HuH-7.5 (cell line): ENCODE measurements at places on chromosomes 1 and 21.

GRCh38 chr1:37020653-37021277 is 13.6 kb downstream of the GRIK3 start:
- DNase-seq = no peak

DNA sequence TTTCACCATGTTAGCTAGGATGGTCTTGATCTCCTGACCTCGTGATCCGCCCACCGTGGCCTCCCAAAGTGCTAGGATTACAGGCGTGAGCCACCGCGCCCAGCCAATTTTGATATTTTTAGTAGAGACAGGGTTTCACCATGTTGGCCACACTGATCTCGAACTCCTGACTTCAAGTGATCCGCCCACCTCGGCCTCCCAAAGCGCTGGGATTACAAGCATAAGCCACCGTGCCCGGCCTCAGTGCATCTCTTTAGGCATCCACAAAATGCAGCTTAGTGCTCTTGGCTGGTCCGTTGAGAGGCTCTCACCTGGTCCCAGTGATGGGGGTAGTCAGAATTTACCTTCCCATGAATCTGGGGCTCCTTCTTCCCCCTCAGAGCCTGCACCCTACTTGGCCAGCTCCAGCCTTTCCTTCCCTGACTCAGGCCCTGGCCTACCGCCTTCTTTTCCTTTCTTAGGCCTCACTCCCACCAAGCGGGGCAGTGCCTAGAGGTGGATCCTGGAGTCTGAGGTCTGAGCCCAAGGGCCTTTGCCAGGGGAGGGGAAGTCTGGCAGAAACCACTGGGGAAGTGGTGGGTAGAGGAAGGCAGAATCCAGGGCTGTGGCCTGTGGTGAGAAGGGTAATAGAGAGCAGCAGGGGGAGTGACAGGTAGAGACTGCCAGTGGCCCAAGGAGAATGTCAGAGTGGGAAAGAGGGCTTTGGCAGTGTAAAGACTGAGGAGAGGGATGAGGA is 3.7 kb downstream of the LENEP start:
- DNase-seq = no peak

DNA sequence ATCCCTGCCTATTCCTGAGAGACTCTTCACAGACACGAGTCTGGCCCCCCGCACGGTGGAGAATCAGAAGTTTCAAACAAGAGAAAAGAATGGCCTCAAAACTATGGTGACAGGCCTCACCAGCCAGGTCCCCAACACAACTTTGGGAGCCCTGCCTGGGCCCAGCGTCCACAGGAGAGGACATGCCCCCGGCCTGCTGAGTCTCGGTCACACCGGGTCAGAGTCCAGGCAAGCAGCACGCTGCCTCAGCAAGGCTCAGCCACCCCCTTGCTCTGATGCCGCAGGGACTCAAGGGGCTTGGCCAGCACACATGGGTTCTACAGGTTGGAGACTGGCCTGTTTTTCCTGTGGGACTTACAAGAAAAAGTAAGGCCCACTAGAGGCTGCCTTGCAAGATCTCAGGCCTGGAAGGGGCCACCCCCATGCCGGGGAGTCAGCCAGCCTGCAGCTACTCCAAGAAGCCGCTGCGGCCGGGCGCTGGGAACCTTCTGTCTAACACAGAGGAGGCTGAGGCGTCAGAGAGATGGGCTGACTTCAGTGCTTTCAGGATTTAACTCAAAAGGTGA is 116.8 kb downstream of the NPHP4 start:
- no peak for DNase-seq

DNA sequence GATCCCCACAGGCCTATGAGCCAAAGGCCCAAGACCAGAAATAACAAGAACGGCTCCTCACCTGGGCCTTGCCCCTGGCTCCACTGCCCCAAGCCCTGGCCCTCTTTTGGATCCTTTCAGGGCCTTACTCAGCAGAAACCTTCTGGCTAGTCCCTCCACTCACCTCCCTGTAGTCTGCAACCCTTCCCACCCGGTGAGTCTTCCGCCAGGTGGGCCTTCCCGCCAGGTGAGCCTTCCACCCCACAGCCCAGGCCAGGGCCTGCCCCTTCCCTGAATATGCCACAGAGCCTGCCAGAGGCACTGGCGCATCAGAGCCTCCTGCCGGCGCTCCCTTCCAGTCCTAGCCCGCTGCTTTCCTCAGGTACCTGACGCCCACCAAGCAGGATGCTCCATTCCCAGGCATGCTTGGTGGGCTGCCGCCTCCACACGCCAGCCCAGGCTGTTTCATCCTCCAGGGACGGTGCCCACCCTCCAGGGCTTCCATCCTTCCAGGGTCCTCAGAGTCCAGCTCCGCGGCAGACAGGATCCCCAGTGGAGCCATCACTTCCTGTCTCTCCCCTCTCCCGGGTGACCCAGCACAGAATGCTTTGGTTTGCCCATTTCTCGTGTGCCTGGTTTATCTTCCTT is 20.9 kb downstream of the LHX4 start:
- no peak for DNase-seq

DNA sequence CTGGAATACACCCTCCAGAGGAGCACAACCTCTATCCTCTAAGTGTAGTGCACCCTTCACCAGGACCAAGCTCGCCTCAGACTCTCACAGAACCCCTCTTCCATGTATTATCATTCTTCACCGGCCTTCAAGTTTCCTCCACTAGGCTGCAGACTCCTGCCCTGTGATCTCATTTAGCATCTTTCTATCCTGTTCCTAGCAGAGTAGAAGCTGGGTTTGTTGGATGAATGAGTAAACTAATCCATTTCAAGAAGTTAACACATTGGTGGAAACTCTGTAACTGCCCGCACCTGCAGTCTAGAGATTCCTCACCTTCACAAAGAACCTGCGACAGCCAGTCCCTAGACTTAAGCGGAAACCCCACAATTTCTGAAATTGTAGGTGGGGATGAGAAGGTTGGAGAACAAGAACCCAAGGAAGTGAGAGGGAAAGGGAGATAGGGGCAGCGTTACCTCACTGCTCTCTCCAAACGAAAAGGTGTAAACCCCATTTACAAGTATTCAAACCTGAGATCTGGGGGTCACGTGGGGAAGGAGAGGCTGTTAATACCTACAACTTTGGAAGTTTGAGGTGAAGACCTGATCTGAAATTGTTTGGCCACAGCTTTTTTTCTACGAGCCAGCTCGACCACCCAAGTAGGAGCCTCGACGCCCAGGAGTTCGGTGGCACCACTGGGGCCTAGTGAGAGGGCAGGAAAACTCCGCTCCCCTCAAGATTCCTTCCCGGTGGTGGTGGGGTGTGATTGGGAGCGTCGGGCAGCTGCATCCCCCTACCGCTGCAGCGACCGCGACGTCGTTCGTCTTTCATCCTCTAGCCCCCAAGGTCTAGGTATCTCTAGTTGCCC is 1.2 kb downstream of the PTPN14 start:
- DNase-seq = no peak

GRCh38 chr1:36542024-36542961 is 59.6 kb upstream of the CSF3R start:
- no peak for DNase-seq
